ENCODE measurements at places on chromosomes 1 and 21. TPM values are rescaled to one million over a fixed set of nuclear protein-coding genes. Genes with fewer than 3 reads are reported as not detected.

Gene CELA2B
- not detected for total RNA-seq

Gene LAPTM5
- 544 TPM for total RNA-seq

- no peak for DNase-seq
- H3K27me3 ChIP-seq: no peaks in the 10 kb centered on the region
- peaks cover 63% of the 10 kb centered on the region for H3K4me1 ChIP-seq
- peak overlapping the region; percentile 78 for H3K4me3 ChIP-seq
Observed at GRCh38 chr1:24414775-24415333, 748 bp upstream of the NIPAL3 start.

DNA sequence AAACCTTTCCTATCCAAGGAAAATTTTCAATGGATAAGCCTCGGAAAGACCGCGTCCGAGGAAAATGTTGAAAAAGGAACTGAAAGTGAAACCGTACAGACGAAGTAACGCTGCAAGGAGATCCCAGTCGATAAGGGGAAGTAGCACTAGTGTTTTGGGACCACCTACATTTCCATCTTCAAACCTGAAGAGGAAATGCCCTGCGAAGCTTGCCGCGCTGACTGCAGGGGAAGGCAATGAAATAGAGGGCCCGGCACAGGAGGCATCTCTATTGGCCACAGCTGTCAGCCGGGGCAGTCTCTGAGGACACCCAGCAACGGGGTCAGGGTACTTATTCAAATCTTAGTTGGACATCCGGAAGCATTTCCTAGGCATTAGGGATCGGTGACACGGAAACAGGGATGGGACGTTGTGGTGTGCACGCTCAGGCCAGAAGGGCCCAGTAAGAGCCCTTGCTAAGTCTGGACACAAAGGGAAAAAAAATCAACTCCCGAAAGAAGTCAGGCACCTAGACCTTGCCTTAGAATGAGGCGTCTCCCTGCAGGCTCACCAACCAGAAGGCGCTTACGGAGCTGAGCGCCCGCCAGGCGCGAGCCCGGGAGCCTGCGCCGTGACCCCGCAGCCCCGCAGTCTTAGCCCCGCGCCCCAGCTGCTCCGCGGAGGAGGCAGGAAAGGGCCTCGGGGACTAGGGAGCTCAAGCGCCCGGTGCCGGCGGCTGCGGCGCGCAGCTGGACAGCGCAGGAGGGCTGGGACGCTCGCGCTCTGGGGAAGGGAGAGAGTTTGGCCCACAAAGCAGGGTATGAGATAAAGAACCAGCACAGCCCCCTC, 655 bp downstream of the USF1 start:
- peaks cover 43% of the 10 kb centered on the region for H3K36me3 ChIP-seq
- H3K27ac ChIP-seq: peak overlapping the region; percentile 98
- no peaks in the 10 kb centered on the region for H3K27me3 ChIP-seq
- H3K4me3 ChIP-seq: peak overlapping the region; percentile 95

GRCh38 chr1:3577300-3577699, 34.0 kb downstream of the MEGF6 start:
- H3K27me3 ChIP-seq: no peaks in the 10 kb centered on the region
- H3K4me1 ChIP-seq: peaks cover 15% of the 10 kb centered on the region
